ENCODE measurements at places on chromosomes 5 and 9.

DNA sequence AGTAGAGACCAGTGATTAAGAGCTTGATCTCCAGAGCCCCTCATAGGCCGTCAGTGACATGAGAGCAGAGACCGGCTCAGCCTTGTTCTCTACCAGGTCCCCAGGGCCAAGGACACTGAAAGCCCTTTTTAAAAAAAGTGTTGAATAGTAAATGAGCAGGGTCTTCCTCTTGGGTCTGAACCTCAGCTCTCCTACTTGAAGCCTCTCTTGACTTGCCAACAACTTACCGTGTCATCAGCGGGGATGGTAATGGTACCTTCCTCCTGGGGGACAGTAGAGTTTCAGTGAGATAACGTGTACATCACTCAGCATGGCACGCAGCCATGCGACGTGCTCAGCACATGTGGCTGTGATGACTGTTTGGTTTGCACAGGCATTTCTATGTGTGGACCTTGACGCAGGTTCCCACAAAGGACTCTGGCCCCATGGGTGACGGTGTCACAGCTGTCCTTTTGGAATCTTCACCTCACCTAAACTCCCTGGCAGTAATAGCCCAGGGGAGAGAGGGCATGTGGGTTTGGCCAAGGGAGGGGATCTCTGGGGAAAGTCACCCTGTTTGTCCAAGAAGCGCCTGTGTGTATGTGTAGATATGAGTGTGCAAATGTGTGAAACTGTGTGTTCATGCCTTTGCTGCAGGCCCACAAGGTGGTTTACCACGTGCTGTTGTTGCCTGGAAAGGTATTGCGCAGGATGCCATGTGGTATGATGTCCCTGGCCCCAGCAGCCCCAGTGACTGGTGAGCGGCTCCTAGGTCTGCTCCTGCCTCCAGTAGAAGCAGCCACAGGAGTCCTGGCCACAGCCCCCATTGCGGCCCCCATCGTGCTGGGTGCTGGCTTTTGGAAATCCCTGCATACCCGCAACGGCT, 18.7 kb downstream of the ERGIC1 start:
- DNase-seq: no peak

DNA sequence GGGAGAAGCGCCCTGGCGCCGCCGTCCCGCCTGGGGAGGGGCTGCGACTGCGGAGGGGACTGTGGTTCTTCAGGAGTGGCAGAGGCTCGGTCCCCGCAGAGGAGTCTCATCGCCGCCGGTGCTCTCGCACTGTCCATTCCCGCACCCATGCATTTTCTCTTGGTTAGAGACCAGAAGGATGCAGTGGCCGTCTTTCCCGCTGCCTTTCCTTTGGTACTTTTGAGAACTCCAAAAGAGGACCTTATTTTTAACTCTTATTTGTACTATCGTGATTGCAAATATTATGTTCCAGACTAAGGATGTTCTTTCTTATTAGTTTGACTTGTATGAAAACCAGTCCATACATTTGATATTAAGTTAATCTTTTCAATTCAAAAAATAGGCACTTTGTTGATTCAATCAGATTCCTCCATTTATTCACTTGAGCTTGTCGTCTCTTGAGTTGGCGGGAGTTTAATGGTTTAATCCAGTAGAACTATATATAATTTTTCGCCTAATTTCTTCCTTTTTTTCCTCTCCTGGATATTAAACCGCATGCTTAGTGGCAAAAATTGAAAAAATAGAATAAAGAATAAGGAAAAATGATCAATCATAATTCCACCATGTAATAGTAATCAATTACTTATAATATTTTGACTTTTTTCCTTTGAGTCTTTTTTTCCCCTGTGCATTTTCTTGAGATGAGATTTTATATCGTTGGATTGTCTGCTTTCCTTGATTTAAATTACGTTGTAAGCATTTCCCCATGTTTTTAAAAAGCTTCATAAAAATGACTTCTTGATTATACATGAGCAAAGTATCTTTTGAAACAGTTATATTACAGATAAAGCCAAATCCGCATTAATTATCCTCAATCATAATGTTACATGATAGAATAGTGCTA, 861 bp downstream of the ZFYVE16 start:
- DNase-seq: peak; percentile 66

- DNase-seq: no peak
These were observed 217.1 kb downstream of the MAST4 start for GRCh38 chr5:66813306-66813705.

GRCh38 chr5:163661360-163661759, 155.9 kb downstream of the MAT2B start:
- DNase-seq: no peak

- DNase-seq: no peak
These were observed 70.5 kb upstream of the RAD23B start for GRCh38 chr9:107212613-107213012.

- no peak for DNase-seq
These were observed 161.1 kb downstream of the GABBR2 start for GRCh38 chr9:98547606-98548005.

GRCh38 chr5:42573386-42573785, 150.1 kb downstream of the GHR start:
- DNase-seq: no peak

DNA sequence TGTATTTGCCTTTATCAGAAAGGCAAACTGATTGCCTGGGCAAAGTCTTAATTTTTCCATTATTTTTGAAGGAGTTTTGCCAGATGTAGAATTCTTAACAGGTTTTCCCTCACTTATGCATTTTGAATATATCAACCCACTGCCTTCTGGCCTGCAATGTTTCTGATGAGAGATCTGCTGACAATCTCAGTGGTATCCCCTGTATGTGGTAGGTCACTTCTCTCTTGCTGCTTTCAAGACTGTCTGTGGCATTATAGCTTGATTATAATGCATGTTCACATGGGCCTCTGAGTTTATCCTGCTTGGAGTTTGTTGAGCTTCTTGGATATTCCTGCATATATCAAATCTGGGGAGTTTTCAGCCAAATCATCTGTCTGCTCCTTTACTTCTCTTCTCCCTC, 82.2 kb downstream of the HABP4 start:
- no peak for DNase-seq

GRCh38 chr5:137754961-137755762, 999 bp upstream of the HNRNPA0 start:
- DNase-seq: no peak

- no peak for DNase-seq
These were observed 312.2 kb downstream of the ARRDC3 start for GRCh38 chr5:91070761-91071550.

- no peak for DNase-seq
These were observed 14.7 kb upstream of the CDK7 start for GRCh38 chr5:69219939-69220338.

DNA sequence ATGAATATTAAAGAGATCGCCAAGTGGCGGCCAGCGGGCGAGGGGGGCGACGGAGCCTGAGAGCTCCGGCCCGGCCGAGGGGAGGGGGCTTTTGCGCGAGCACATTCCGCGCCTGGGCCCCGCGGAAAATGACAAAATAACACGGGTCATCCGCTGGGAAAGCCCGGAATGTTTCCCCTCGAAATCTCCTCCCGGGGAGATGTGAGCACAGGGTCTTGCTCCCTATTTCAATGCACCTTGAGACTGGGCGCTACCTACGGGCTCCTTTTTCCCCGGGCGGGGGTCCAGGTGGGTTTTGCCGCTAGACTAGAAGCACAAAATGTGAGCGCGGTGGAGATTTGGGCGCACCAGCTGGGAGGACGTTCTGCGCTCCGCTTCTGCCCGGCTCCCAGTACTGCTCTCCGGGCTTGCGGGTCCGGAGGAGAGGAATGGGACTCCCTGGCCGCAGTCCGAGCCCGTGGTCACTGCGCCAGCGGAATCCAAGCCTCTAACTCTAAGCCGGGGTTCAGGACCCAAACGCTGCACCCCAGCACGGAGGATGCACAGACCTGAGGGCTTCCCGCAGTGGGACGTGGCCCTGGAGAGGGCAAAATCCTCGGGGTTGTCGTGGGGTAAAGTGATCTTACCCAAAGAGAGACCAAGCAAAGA, 2.8 kb upstream of the PRDM12 start:
- no peak for DNase-seq

DNA sequence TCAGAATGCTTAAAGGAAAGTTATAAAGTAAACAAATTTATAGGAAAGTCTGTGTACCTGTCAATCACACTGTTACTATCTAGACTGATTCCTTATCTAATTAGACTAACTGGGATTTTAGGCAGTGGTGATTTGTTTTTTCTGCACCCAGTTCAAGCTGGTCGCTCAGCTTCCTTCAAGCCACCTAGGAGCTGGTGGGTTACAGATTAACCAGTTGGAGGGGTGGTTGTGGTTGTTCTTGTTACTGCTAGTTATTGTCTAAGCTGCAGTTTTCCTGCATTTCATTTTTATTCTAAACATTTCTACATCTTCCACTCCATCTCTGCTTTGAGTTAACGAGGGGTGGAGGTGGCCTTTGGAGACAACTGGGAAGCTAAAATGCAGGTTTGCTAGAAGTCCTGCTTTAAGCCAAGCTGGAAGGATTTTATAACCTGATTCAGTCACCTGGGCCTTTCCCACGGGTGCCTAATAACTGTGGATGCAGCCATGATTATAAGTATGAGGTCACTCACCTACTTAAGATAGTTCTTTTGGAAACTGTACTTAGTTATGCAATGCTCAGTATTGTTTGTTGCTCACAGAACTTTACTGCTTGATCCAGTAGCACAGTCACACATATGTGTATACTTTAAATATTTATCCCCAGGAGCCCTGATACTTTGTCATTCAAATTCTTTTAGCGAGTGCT, 303.9 kb upstream of the DAP start:
- DNase-seq: no peak

GRCh38 chr9:17064558-17064957, 70.3 kb upstream of the CNTLN start:
- DNase-seq: no peak

DNA sequence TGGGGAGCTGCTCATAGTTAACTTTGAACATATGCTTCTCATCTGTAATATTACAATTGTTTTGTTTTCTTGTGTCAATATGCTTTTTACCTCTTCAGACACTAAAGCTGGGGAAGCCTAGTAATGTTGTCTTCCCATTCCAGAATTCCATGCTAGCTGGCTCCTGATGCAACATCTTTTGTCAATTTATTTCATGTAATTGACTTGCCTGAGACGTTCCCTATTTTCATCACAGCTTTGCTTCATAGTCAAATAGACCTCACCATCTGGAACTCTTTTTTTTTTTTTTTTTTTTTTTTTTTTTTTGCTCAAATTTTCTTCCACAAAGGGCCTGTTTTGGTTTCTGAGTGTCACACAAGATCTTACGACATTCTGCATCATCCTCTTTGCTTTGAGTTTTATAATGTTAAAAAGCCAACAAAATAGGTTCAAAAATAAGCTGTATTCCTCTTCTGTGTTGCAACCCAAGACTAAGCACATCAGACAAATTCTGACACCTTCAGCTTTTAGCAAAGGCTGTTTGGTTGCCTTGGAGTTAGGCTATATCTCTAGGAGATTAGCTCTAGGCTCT, 235.2 kb downstream of the NR3C1 start:
- no peak for DNase-seq

- DNase-seq: no peak
These were observed 106.2 kb downstream of the FSTL4 start for GRCh38 chr5:133506181-133506580.

- peak; percentile 36 for DNase-seq
These were observed 18.0 kb downstream of the MTRR start for GRCh38 chr5:7886849-7887475.

GRCh38 chr5:87831499-87831898, 418.8 kb upstream of the CCNH start:
- no peak for DNase-seq

- no peak for DNase-seq
These were observed 9.4 kb downstream of the SLC38A9 start for GRCh38 chr5:55702598-55703345.

GRCh38 chr5:116881921-116882531, 307.4 kb upstream of the SEMA6A start:
- DNase-seq: no peak

- DNase-seq: no peak
These were observed 114.8 kb upstream of the ELL2 start for GRCh38 chr5:96076451-96076850.

DNA sequence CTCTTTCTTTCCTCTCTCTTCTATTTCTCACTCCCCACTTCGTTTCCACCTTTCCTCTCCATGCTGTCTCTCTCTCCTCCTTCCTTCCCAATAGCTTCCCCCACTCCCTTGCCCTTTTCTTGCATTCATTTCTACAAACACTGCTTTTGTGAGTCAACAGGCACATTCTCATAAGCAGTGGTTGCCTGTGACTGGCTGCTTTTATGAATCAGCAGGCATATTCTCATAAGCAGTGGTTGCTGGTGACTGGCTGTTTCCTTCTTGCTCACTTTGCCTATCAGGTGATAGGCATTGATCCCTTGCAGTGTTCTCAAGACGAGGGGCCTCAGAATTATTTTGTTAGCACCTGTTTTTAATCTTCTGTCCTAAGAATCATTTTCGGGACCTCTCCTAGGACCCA, 116.1 kb upstream of the ACTBL2 start:
- DNase-seq: peak; percentile 86

- DNase-seq: peak; percentile 74
These were observed 556.7 kb upstream of the TLE4 start for GRCh38 chr9:79014929-79015699.

DNA sequence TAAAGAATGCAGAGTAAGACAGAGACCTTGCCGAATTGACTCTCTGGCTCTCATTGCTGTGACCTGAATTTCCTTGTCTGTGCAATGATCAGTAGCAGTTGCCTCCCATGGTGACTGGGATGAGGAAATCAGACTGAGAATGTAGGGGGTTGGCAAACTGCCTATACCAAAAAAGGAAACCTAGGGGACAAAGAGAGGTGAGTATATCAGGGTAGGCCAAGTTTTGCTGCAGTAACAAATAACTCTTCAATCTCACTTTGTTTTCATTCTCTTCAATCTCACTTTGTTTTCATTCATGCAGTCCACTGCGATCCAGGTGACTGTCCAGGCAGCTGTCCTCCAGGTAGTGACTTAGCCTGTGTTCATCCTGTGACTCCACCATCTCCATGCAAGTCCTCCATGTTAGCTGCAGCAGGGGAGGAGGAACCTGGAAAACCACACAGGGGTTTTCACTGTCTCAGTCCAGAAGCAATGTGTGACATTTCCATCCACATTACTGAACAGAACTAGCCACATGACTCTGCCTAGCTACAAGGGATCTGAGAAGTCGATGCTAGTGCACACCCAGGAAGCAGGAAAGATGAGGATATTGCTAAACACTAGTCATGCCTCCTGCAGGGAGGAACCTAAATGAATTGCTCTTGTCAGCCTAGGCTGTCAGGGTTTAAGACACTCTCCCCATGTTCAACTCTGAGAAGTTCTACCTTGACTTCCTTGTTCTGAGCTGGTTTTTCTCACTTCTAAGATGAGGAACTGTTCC, 26.0 kb downstream of the TMEM174 start:
- DNase-seq: peak; percentile 29

DNA sequence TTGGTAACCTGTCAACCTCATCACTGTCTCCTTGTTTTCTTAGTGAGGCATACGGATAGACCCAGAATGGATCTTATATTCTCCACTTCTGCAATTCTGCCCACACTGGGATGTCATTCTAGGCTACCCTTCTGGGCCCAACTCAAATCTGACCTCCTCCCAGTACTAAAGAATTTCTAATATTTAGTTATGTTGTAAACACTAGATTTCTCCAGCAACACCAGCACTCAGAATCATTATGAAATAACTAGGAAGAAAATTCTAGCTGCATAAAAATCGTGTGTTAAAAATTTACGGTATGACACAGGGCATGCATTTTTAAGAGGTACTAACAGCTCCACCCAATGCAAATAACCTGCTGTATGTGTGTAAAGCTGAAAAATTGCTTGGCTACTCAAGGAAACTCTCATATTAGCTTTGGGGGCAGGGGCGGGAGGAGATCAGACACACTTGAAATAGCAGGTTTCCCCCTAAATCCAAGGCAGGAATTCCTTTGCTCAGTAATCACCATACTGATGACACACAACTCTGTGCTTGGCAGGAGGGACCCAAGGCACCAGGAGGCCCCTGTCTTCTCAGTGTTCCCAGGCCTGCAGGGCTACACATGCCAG, 27.3 kb downstream of the MACROH2A1 start:
- DNase-seq: peak; percentile 28

Data from epithelial cell of esophagus (primary cell).